ENCODE measurements at places on chromosomes 7 and 10. TPM values are rescaled to one million over a fixed set of nuclear protein-coding genes. Genes with fewer than 3 reads are reported as not detected.

DNA sequence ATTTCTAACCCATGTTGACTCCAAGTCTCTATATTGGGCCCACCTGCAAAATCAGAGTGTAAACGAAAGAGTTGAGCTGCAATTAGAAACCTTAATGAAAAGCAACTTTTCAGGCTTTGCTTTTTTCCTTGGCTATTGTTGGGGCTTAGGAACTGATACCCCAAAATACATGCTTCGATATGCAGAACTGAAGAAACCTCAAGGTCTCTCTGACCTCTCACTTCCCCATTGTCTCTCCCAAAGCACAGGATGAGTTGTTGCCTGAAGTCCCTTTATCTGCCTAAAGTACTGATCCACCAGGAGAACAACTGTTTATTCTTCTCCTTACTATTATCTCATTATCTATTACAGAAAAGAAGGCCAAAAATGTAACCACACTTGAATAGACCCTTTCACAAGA is 666.0 kb upstream of the LRRTM3 start:
- H3K36me3 ChIP-seq = no peaks in the 10 kb centered on the region
- no peak overlapping the region for H3K27ac ChIP-seq
- DNase-seq = no peak
- no peak overlapping the region for H3K4me3 ChIP-seq
- H3K27me3 ChIP-seq = no peaks in the 10 kb centered on the region

DNA sequence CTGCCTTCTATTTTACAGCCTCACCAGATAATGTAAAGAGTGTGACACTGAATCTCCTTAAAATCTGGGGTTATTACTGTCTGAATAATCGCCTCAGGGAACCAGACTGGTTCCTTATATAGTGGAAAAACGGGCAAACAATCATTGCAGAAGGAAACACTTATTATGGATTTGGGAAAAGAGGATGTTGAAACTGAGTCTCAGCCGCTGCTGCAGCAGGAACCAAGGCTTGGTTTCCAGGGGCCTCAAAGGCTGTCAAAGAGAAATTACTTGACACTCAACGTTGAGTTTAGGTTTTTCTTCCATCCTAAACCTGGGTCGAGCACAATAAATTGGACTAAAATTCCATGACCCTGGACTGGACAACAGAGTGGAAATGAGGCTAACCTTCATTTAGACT is 103.8 kb upstream of the AHR start:
- H3K27ac ChIP-seq = no peak overlapping the region
- no peaks in the 10 kb centered on the region for H3K4me1 ChIP-seq
- no peaks in the 10 kb centered on the region for H3K27me3 ChIP-seq
- DNase-seq = peak; percentile 19
- no peak overlapping the region for H3K4me3 ChIP-seq
- H3K36me3 ChIP-seq = no peaks in the 10 kb centered on the region

GRCh38 chr7:151420144-151420543 is 10.3 kb upstream of the WDR86 start:
- H3K27ac ChIP-seq = no peak overlapping the region
- H3K4me1 ChIP-seq = peaks cover 5% of the 10 kb centered on the region
- H3K36me3 ChIP-seq = no peaks in the 10 kb centered on the region
- no peak overlapping the region for H3K4me3 ChIP-seq
- peaks cover 6% of the 10 kb centered on the region for H3K27me3 ChIP-seq

GRCh38 chr10:99834410-99834809 is 52.0 kb downstream of the ABCC2 start:
- no peak overlapping the region for H3K4me3 ChIP-seq
- no peak overlapping the region for H3K27ac ChIP-seq
- no peaks in the 10 kb centered on the region for H3K4me1 ChIP-seq
- H3K27me3 ChIP-seq = no peaks in the 10 kb centered on the region
- no peaks in the 10 kb centered on the region for H3K36me3 ChIP-seq
- DNase-seq = no peak

GRCh38 chr7:39985398-39985918 is 35.4 kb downstream of the CDK13 start:
- no peaks in the 10 kb centered on the region for H3K27me3 ChIP-seq
- no peak overlapping the region for H3K4me3 ChIP-seq
- H3K4me1 ChIP-seq = no peaks in the 10 kb centered on the region
- no peaks in the 10 kb centered on the region for H3K36me3 ChIP-seq
- no peak overlapping the region for H3K27ac ChIP-seq
- no peak for DNase-seq

GRCh38 chr10:58201704-58202103 is 66.0 kb downstream of the IPMK start:
- no peak overlapping the region for H3K4me3 ChIP-seq
- H3K4me1 ChIP-seq = no peaks in the 10 kb centered on the region
- no peaks in the 10 kb centered on the region for H3K27me3 ChIP-seq
- H3K36me3 ChIP-seq = peaks cover 2% of the 10 kb centered on the region
- no peak overlapping the region for H3K27ac ChIP-seq
- no peak for DNase-seq

DNA sequence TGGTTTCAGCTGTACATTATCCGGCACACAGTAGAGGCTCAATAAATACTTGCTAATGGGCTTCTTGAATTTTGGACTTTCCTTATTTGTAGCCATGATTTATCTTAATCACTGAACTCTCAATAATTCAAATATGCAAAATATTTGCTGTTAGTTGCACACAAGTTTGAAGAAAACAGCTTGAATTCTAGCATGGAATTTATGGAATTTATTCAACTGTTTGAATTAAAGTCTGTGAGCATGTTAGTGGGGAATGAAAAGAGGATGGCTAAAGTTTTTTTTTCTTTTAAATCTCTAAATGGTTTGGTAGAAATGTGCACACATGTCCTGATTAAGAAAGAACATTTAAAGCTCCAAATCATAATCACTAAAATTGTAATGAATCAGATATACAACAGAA is 42.5 kb downstream of the SIRT1 start:
- no peaks in the 10 kb centered on the region for H3K4me1 ChIP-seq
- no peak overlapping the region for H3K4me3 ChIP-seq
- DNase-seq = no peak
- H3K36me3 ChIP-seq = peaks cover 23% of the 10 kb centered on the region
- H3K27ac ChIP-seq = no peak overlapping the region

DNA sequence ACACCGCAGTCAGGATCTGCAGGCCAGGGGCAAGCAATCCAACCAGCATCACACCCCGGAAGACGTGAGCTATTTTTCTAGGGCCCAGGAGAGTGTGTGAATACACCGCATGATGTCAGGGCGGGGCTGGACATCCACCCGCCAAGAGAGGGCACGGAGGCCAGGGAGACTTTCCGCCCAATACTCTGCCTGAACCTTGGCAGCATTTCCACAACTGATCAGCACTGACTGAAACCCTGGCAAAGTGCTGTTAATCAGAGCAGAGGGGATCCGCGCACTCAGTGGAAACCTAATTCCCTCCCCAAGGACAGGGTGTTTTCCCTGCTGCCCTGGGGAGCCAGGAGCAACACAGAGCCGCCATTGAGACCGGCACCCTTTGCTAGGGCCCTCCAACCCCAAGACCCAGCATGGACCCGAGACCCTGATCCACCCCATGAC is 8.2 kb downstream of the MAD1L1 start:
- no peak overlapping the region for H3K4me3 ChIP-seq
- DNase-seq = no peak
- H3K27ac ChIP-seq = no peak overlapping the region
- H3K4me1 ChIP-seq = peaks cover 6% of the 10 kb centered on the region

DNA sequence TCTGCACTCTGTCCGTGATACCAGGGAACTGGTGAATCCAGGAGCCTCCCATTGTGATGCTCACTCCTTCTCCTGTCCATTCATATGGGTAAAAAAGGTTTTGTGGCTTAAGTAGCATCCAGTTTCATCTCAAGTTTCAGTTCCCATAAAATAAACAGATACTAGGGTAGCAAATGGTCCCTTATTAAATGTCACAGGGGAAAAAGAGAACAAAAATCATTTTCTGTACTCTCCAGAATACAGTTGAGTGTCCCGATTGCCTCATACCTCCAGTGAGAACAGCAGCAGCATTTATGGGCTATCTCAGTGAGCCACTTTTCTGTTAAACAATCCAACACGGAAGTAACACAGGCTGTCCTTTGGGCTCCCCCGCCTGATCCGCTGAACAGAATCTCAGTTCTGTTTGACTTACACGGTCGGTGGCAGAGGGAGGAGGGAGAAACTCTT is 179.6 kb downstream of the CELF2 start:
- DNase-seq = peak; percentile 66
- H3K36me3 ChIP-seq = peaks cover 25% of the 10 kb centered on the region
- H3K4me3 ChIP-seq = no peak overlapping the region
- H3K27ac ChIP-seq = no peak overlapping the region
- no peaks in the 10 kb centered on the region for H3K27me3 ChIP-seq

DNA sequence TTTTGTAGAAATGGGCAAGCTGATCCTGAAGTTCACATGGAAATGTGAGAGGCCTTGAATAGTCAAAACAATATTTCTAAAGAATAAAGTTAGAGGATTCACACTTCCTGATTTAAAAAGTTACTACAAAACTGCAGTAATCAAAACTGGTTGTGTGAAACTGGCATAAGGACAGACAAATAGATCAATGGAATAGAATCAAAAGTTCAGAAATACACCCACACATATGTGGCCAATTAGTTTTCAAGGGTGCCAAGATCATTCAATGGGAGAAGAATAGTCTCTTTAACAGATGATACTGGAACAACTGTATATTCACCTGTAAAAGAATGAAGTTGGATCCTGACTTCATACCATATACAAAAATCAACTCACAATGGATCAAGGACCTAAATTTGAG is 27.7 kb downstream of the DNAJC9 start:
- H3K4me1 ChIP-seq = no peaks in the 10 kb centered on the region
- peaks cover 19% of the 10 kb centered on the region for H3K36me3 ChIP-seq
- no peak for DNase-seq
- H3K4me3 ChIP-seq = no peak overlapping the region

DNA sequence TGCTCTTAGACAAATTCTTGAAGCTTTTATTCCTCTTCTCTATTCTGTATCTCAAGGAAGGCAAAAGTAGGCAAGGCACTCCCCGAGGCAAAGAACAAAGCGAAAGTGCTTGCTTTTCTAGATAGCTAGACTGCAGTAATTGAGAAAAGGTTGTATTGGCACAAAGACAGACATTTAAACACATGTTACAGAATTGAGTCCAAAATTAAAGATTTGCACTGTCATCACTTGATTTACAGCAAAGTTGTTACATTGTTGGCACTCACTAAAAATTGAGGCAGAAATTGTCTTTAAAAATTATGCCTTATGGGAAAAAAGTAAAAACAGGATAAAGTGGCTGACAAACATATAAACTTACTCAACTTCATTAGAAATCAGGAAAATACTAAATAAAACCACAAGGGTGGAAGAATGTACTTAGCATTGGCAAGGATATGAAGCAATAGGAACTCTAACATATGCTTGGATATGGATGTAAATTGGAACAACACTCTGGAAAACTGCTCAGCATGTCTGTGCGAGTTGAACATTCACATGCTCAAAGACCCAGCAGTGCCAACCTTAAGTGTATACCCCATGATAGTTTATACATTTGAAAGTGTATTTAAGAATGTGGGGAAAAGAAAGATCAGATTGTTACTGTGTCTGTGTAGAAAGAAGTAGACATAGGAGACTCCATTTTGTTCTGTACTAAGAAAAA is 491.3 kb downstream of the GLRX3 start:
- H3K27ac ChIP-seq = no peak overlapping the region
- no peaks in the 10 kb centered on the region for H3K4me1 ChIP-seq
- DNase-seq = peak; percentile 33
- H3K27me3 ChIP-seq = no peaks in the 10 kb centered on the region
- H3K4me3 ChIP-seq = no peak overlapping the region

DNA sequence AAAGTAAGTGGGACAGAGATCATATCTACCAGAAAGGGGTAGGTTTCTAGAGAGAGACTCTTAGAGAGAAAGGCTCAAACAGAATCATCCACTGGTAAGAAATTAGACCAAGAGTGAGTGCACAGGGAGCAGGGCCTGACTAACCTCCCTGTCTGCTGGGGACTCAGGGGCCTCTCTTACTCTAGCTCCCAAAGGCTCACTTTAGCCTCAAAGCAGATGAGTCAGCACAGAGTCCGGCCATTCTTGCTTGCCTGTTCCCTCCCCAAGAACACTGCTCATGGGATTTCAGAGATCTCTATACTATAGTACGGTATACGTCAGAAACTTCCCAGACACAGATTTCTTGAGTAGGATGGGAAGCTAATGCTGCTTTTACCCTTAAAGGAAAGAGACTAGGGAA is 32.7 kb downstream of the RBM28 start:
- H3K4me3 ChIP-seq = no peak overlapping the region
- H3K4me1 ChIP-seq = no peaks in the 10 kb centered on the region
- peaks cover 61% of the 10 kb centered on the region for H3K36me3 ChIP-seq
- H3K27me3 ChIP-seq = no peaks in the 10 kb centered on the region
- no peak for DNase-seq

GRCh38 chr7:23114896-23115295 is 9.3 kb downstream of the KLHL7 start:
- H3K4me3 ChIP-seq = no peak overlapping the region
- DNase-seq = peak; percentile 42
- no peak overlapping the region for H3K27ac ChIP-seq
- no peaks in the 10 kb centered on the region for H3K4me1 ChIP-seq
- H3K36me3 ChIP-seq = peaks cover 3% of the 10 kb centered on the region
- no peaks in the 10 kb centered on the region for H3K27me3 ChIP-seq

DNA sequence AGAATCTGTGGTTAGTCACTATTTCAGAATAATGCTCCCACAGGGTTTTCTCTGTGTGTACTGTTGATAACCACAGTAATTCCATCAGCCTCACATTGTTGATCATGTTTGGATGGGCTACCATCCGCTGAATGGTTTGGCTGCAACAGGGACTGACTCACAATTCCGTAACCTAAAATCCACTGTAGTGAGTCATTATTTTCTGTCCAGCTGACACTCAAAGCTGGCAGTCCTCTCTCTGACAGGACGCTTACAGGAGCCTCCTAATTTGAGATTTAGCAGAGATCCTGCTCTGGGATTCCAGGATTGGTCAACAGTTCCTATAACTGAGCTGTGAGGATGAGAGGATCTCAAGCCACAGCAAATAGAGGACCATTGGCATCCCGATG is 32.7 kb downstream of the VWA2 start:
- H3K27me3 ChIP-seq = peaks cover 8% of the 10 kb centered on the region
- no peak overlapping the region for H3K27ac ChIP-seq
- DNase-seq = peak; percentile 75
- H3K4me3 ChIP-seq = no peak overlapping the region
- H3K4me1 ChIP-seq = no peaks in the 10 kb centered on the region
- no peaks in the 10 kb centered on the region for H3K36me3 ChIP-seq

DNA sequence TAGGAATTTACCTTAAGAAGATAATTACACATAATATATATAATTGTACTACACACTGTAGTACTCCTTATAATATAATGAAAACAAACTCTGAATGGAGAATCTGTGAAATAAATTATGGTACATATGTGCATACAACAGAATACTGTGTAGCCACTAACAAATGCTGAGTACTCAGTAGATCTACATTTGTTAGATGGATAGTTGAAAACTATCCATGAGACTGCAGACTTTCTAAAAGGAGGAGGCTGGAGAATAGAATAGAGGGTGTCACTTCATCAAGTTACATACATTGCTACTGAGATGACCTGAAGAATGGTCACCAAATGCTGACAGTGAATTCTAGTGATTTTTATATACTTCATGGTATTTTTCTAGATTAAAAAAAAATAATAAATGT is 68.7 kb upstream of the OGDHL start:
- H3K36me3 ChIP-seq = peaks cover 9% of the 10 kb centered on the region
- H3K4me1 ChIP-seq = no peaks in the 10 kb centered on the region
- H3K27me3 ChIP-seq = no peaks in the 10 kb centered on the region
- DNase-seq = no peak
- H3K4me3 ChIP-seq = no peak overlapping the region

Gene AEBP1
- 74.0 TPM for total RNA-seq

Gene COL13A1
- total RNA-seq = 12.5 TPM

Gene CDC14C
- total RNA-seq = 0.04 TPM

Gene HTR7
- 0.18 TPM for total RNA-seq

Gene METTL27
- total RNA-seq = 1.7 TPM

Gene ADAM12
- 16.0 TPM for total RNA-seq

Gene BMPER
- 6.7 TPM for total RNA-seq

Gene CYP2W1
- 0.62 TPM for total RNA-seq

Gene PAPSS2
- 10.9 TPM for total RNA-seq

Gene XRCC2
- 3.5 TPM for total RNA-seq

Data from muscle of leg (tissue), 16 donors.